NCI-H510A treated with DMSO at 0.1 percent for 48 hours (cell line): ENCODE measurements at places on chromosomes 4 and X.
A peak's percentile ranks its signal among the peaks of the same experiment; 100 is the strongest.

GRCh38 chr4:140944199-140944515 lies 188.0 kb upstream of the TBC1D9 start:
- no peak for DNase-seq

DNA sequence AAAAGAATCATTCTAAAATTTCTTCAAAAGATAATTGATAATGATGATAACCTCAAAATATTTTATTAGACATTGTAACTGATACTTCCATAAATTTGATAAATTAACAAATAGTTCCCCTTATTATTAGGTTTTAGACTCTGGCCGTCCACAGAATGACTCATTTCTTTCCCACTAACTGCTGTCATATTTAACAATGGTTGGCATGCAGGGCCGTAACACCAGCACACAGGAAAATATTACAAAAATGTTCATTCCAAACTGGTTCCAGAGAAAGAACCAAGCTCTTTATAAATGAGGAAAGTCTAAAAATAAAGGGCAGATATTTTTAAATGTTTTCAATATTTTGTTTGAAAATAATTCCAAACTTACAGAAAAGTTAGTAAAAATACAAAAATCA lies 28.2 kb downstream of the WDFY3 start:
- no peak for DNase-seq

GRCh38 chr4:119832776-119833175 lies 204.2 kb upstream of the PDE5A start:
- no peak for DNase-seq

DNA sequence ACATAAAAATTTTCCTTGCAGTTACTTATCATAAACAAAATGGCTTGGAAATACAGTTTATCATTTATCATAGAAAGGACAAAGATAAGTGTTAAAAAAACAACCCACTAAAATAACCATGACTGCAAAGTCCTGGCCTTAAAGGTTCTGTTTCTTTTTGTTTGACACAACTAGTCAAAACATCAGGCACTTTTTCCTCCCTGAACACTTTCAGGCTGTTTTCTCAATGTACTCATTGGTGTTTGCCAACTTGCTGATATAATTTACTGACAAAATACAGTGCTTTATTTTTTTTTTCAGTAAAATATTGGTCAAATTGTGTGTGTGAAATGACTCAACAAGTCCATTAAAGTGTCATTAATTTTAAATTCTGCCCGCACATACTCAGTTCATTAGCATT lies 156.6 kb downstream of the ADGRL3 start:
- no peak for DNase-seq

- DNase-seq: no peak
Measured at GRCh38 chr4:89563431-89563830, 255.8 kb upstream of the GPRIN3 start.

DNA sequence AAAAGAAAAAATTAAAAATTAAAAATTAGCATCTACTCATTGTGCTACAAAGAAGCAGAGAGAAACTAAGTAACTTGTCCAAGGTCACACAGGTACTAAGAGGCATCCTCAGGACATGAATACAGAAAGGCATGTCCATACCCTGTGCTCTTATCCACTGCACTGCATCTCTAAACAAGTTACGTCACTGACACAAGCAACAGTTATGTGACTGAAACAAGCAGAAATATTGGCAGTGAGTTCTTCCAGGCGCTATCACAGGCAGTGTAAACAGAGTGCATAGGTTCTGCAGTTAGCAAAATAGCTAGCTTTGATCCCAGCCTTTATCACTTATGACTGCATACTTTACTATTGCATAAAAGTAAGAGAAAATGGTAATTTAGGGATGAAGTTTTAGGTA lies 7.9 kb downstream of the VEGFC start:
- no peak for DNase-seq

GRCh38 chr4:143384381-143384994 lies 47.8 kb downstream of the GAB1 start:
- DNase-seq: no peak

GRCh38 chrX:25003066-25003849 lies 12.5 kb downstream of the ARX start:
- DNase-seq: peak; percentile 12

DNA sequence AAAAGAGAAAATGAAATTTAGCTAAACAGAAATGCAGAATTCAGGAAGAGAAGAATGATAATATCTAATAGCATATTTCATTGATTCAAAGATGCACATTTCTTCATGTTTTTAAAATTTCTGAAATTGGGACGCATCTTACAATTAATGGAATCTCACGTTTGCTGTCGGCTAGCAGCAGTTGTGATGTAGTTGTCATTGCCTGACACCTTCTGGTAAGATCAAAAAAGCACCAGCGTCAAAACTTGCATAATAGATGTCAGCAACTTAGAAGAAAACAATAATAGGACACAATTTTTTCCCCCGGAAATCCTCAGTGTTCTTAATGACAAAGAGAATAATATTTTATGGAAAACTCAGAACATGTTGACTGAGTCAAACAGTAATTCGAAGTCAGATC lies 29.8 kb upstream of the SLC7A3 start:
- no peak for DNase-seq

DNA sequence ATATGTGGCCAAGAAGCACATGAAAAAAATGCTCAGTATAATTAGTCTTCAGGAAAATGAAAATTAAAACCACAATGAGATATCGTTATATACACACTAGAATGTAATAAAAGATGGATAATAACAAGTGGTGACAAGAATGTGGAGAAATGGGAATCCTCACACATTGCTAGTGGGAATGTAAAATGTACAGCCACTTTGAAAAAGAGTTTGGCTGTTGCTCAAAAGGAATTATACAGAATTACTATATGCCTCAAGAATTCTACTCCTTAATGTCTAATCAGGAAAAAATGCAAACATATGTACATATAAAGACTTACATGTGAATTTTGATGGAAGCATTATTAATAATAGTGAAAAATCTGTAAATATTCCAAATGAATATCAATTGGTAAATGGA lies 102.2 kb downstream of the SPCS3 start:
- DNase-seq: no peak

- DNase-seq: no peak
Measured at GRCh38 chr4:12379191-12379590, 950.5 kb upstream of the HS3ST1 start.

- no peak for DNase-seq
Measured at GRCh38 chr4:92814677-92815076, 510.9 kb downstream of the GRID2 start.
